ENCODE measurements at places on chromosomes 16 and 17.

- no peak for DNase-seq
These were observed at the start of gene KRT23 for GRCh38 chr17:40937384-40937819. Gene KRT23, minus strand, starts transcription at chr17:40937646. Its CDS starts 1,043 bp downstream, at chr17:40936603.

GRCh38 chr16:53131363-53132071 is 76.7 kb downstream of the CHD9 start:
- peak; percentile 86 for DNase-seq

DNA sequence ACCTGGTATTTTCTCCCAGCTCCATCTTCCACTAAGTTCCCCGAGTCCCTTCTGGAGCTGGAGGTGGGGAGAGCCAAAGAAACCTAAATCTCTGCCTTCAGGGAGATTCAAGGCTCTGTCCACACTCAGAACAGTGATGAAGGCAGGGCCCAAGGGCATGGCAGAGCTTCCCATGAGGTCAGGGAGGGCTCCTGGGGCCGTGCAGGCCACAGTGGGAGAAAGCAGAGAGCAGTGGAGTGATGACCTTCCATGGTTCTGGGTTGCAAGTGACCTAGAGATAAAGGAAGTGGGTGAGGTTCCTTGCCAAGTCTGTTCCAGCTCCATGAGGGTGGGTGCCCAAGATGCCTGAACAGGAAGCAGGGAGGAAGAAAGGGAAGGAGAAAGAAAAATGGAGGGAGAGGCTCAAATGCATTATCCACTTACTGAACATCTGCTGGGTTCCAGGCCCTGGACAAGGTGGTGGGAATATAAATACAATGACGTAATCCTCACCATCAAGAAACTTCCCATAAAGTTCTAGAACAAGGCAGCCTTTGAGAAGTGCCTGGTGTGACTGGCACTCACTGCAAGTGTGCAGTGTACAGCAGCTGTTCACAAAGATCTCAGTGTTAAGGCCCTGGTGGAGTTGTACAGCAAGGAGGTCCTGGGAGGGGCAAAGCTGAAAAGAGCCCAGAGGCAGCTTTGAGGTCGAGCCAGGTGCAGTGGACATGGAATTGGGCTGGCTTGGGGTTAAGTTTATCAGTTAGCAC is 13.3 kb downstream of the TBKBP1 start:
- no peak for DNase-seq

DNA sequence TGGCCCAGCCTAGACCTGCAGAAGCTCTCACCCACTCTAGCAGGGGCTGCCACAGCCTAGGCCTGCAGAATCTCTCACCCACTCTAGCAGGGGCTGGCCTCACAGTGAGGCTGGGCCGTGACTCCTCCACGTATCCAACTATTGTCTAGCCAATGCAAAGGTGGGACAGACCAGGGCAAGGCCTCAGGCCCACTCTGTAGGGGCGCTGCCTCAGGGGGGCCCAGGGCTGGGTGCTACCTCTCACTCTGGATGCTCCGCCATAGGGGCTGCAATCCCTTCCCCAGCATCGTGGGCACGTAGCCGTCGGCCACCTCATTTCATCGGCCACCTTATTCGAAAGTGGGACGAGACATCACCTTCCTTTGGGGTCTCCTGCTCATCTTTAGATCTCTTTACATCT is 51.7 kb downstream of the RPH3AL start:
- no peak for DNase-seq

DNA sequence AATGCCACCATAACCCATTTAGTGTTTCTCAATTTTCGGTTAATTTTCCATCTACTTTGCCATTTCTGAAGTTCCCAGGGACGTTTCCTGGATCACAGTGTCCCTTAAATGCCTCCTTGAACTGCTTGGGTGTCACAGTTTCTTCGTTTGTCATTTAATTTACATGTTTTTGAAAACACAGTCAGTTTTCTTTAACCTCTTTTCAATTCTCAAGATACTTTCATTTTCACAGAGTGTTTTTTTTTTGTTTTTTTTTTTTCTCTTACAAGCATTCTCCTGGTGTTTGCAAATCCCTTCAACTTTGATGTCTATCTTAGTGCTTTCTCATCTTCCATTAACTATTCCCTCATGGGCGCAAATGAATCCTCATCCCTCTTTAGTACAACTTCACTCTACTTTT is 283.7 kb downstream of the GRIN2A start:
- DNase-seq, result no peak

DNA sequence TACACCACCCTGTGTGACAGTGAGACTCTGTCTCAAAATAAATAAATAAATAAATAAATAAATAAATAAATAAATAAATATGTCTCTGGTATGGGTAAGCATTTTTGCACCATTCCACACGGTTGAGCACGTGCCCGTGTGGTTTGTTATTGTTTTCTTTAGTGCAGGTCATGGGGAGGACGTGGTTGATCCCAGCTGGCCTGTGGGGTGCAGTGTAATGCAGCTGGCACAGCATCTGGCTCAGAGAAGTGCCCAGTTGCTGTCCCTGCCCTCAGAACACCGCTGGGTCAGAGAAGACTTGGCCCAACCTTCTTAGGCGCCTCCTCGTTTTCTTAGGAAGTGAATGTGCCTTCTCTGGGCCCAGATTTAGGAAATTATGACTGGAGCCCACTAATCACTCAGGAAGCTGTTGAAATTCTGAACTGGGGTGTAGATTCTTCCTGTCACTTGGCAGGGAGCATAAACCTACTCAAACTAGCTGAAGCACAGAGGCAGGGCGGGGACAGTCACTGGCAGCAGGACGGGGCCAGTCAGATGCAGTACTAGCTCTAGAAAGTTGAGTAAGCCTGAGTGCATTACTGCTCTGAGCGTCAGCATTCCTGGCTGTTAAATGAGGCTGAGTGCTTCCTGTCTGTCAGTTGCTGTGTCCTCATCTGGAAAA is 85.9 kb downstream of the SNX29 start:
- DNase-seq, result no peak

DNA sequence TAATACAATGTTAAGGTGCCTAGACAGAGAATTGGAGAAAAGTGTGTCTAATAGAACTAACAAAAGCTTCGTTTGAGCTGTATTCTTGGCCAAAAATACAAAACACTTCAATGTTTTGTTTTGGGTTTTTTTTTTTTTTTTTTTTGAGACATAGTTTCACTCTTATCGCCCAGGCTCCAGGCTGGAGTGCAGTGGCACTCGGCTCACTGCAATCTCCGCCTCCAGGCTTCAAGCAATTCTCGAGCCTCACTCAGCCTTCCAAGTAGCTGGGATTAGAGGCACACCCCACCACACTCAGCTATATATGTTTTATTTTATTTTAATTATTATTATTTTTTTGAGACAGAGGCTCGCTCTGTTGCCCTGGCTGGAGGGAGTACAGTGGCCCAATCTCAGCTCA is 38.3 kb upstream of the CARMIL2 start:
- DNase-seq, result no peak

- DNase-seq, result no peak
These were observed 4.4 kb upstream of the RNF43 start for GRCh38 chr17:58421711-58422110.

DNA sequence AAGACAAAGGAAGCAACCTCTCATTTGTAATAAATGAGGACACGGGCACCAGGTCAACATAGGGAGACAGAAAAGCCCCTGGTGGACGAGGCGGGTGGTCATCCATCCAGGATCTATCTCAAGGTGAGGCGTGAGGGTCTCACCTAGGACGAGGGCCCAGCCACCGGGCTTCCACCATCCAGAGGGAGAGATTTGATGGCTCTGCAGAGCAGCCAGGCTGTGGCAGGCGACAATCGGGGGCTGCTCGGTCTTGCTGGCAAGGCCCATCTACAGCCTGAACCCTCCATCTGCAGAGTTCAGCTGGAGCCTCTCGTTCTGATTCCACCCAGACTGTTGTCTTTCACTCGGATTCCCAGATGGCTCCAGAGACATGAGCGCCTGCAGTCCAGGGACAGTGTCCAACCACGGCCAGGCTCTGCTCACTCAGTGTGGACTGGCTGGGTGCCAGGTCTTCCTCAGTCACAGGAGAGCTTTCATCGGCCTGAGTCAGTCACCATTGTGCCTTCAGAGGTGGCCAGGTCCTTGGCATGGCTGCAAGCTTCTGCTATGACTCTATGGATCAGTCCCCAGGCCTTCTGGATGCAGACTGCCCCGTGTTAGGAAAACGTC is 5.9 kb downstream of the LITAFD start:
- DNase-seq, result no peak

- no peak for DNase-seq
These were observed 52.4 kb downstream of the NEUROD2 start for GRCh38 chr17:39555368-39555767.

- peak; percentile 100 for DNase-seq
These were observed 5.0 kb upstream of the SPATA20 start for GRCh38 chr17:50541716-50542688.

- DNase-seq, result peak; percentile 88
These were observed 17.5 kb upstream of the MTMR4 start for GRCh38 chr17:58531661-58532554.

DNA sequence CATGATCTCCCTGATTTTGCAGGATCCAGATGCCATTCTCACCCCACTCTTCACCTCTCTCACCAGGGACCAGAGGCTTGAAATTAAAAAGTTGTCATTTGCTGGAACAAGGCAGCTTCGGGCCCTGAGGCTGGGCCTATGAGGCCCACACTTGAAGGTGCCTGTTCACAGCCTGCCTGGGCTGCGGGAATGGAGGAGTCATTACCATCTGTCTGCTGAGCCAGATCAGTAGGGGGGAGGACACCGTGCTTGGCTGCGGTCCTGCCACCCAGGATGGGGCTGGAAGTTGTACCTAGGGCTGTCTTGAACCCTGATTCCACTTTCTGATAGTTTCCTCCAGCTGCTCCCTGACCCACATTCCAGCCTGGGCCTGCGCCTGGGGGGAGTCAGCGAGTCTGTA is 208.3 kb upstream of the N4BP1 start:
- DNase-seq, result no peak

DNA sequence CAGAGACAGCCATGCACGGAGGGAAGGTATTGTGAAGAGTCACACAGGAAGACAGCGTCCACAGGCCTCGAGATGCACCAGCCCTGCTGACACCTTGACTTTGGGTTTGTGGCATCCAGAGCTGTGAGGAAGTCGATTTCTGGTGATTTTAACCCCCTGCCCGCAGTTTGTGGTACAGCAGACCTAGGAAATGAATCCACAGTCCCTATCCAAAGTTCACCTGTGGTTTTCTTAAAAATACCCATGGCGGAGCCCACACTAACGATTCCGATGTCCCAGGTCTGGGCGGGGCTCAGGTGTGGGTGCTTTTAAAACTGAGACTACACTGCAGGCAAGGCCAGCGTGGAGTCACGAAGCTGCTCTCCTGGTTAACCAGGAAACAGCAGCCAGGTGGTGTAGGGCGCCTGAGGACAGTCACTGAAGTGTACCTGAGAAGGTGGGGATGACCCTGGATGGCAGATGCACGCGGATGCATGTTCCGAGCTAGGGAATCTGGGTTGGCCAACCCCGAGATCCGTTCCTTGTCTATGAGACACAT is 14.4 kb upstream of the MEAK7 start:
- no peak for DNase-seq

GRCh38 chr16:4372578-4373355 is 1.1 kb downstream of the VASN start:
- DNase-seq, result peak; percentile 82

Measured in D341Med (cell line).